ENCODE measurements at places on chromosomes 2 and 18.

DNA sequence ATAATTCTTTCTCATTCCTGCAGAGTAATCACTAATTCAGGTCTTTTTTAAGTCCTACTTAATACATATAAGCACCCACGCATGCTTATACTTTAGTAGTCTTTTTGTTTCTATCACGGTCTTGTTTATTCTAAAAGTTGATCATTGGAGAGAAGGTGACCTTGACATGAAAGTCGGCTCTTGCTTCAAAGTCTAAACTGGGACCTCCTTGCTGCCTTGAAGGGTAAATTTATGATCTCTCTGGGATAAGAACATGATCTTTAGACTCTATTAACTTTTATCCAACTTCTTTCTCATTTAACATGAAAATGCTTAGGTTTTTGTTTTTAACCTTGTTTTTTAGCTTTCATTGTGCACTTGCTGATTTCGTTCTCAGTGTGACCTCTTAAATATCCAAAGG lies 792.3 kb downstream of the DPP10 start:
- no peak for DNase-seq

GRCh38 chr2:31413862-31414550 lies 536 bp downstream of the XDH start:
- no peak for DNase-seq

- no peak for DNase-seq
Observed at GRCh38 chr2:224099861-224100643, 61.0 kb upstream of the SERPINE2 start.

GRCh38 chr2:126506786-126507185 lies 149.2 kb upstream of the GYPC start:
- no peak for DNase-seq

DNA sequence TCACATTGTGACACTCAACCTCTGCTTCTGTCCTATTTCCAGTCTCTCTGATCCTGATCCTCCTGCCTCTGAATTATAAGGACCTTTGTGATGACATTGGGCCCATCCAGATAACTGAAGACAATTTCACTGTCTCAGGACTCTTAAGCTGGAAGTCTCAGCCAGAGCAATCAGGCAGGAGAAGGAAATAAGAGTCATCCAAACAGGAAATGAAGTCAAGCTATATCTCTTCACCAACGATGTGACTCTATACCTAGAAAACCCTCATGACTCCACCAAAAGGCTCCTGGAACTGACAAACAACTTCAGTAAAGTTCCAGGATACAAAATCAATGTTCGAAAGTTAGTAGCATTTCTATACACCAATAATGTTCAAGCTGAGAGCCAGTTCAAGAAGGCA lies 29.3 kb upstream of the TWIST2 start:
- DNase-seq: no peak

DNA sequence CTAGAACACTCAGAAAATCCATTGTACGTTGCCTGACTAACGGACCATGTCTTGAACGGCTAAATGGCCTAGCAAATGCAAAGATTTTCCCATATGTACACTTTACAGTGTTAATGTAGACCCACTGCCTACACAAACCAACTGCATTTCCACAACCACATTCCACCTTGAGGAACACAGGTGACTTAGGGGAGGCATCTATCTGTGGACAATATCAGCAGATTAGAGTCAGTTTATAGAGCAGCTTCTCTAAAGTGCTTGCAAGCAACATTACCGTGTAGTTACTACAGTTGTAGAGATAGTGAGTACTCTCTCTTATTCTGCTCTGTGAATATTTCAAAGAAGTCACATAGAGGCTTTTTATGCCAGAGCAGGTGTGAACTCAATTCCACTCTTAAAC lies 139.6 kb downstream of the TCF4 start:
- no peak for DNase-seq

DNA sequence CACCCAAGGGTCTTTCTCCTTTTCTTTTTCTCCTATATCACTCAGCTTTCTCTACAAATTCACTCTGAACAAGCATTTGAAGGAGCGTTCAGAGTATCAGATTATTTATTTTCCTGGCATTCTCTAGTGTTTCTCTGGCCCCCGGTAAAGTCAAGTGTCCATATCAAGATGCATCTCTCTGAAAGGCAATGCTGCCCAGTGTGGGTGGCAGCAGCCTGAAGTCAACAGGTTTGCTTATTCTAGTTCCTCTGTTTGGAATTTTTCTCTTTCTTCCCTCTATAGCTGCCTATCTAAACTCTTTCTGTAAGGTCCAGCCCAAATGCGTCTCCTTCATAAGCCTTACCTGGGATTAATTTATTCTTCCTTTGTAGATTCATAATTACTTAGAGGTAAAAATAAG lies 526.2 kb upstream of the TNP1 start:
- no peak for DNase-seq

GRCh38 chr2:115359550-115359949 lies 917.1 kb downstream of the DPP10 start:
- no peak for DNase-seq

DNA sequence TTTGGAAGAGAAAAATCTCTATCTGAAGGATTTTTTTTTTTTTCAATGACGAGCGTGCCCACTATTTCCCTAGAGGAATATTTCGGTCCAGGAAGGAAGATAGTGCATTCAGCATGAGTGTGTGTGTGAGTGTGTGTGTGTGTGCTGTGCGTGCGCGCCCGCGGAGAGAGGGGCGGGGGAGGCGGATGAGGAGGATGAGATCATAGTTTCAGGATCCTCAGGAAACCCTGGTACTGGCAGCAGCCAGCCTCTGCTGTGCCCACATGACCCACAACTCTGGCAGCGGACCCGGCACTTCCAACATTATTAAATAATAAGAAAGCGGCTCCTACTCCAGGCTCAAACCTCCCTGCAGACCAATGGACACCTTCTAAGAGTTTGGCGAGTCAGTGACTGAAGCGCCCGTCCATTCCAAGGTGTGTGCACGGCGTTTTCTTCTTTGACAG lies 217.0 kb upstream of the DTNA start:
- DNase-seq: peak; percentile 51

DNA sequence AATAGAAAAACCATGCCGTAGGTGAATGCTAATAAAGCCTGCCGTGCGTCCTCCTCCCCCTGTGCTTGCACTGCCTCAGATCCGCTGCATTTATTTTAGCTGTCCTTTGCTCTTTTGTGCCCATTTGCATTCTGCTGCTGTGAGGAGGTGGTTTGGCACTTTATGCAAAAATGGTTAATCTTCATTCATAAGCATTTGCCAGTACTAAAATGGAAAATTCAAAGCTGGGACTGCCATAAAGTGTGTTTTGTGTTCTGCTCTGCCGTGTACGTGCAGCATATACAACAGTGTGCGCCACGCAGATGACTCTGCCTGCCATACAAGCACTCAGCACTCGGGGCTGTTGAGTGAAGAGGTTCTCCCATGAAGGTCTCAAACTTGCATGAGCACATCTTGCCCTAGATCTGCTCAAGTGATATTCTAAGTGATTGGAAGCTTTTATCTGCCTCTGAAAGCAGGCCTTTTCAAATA lies 73.6 kb downstream of the SPATS2L start:
- DNase-seq: no peak

GRCh38 chr2:132448771-132449170 lies 32.2 kb downstream of the GPR39 start:
- DNase-seq: no peak

DNA sequence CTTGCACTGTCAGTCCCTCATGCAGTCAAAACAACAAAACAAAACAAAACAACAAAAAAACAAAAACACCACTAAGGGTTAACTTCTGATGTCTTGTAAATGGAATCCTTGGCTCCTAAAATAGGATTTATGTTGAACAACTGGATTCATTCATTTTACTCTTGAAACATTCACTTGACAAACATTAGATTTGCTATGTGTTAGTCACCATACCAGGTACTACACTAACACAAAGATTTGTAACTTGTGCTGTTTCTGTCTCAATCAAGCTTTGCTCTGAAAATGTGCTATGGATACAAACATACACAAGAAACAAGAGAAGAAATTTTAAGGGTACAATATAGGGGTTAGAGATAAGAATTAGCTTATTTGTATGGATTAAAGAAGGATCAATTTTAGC lies 812.8 kb downstream of the LRP1B start:
- DNase-seq: no peak

DNA sequence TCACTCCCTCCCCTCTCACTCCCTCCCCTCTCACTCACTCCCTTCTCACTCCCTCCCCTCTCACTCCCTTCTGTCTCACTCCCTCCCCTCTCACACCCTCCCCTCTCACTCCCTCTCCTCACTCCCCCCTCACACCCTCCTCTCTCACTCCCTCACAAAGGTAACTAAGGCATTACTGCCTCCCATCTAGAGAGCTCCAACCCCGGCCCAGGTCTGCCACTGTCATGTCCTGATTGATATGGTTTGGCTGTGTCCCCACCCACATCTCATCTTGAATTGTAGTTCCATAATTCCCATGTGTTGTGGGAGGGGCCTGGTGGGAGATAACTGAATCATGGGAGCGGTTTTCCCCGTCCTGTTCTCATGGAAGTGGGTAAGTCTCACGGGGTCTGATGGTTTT lies 359.9 kb upstream of the MYT1L start:
- no peak for DNase-seq

DNA sequence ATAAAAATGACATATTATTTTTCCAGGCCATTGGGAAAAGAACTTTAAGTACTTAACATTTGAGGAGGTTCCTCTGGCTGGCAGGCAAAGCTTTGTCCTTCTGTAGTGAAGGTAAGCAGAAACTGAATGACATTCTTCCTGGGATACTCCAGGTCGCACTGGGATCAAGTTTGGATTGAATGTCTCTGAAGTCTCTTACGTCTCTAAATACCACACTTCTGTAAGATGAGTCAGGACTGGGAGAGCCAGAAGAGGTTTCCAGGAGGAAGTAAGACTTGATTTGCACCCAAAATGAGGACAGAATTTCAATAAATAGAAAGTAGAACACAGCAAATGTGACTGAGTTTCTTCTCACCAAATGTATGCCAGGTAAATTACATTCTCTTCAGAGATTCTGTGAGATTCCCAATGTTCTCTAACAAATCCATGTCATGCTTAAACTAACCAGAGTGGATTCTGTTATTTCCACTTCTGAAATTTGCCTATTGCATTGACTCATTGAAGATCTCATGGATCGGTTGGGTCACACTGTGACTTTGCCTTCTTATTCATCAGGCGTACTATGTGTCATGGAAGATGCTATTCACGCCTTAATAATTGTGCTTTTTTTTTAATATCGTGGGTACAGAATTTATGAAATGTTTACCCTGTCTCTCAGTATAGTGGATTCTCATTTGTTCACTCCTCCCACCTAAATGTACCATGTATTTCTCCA lies 25.5 kb upstream of the VIT start:
- DNase-seq: no peak

DNA sequence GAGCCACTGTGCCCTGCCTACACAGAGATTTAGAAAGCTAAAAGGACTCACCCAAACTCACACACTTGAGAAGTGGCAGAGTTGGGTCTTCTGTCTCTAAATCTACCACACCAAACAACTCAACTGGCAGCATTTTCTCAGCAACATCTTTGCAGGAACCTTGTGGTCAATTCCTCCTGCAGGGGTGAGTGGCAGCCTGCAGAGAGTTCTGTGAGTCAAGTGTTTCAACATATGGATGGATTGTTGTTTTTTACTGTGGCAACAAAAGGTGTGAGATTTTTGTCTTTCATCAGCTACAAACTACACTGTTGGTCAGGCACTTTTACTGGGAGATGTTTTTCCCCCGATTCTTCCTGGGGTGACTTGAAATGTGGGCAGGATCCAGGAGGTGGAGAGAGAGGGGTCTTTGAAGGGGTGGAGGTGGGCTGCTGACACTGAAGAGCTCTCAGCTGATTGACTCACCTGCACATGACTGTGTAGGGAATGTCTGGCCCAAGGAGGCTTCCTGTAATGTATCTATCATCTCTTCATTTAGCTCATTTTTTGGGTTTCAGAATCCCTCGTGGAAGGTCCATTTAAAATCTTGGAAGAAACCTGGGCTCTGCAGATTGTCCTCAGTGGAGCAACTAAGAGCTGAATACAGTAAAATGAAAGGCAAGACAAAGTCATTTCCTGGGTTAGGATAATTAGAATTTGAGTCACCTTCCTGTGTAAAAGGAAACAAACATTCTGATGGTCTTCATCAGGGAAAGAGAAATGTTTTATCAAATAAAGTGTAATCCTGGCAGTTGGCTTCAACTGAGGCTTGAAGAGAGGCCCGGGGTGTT lies 98.6 kb downstream of the MSH2 start:
- DNase-seq: no peak

- no peak for DNase-seq
Observed at GRCh38 chr2:164803776-164804466, 37.7 kb downstream of the COBLL1 start.

DNA sequence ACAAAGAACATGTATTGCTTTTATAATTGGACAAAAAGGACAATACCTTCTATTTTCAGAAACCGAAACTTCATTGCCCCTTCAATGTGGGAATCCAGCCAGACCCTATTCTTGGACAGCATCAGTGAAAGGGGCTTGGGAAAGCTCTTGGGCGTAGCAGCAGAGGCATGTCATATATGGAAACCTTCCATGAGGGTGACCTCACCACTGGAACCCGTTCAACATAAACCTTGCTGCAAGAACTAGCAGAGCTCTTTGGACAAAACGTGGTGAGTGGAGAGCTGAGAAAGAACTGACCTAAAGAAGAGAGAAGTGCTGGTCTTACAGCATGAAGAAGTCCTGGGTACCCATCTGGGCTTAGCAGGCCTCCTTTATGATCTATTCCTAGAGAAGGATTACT lies 22.7 kb upstream of the ACTG2 start:
- DNase-seq: no peak

GRCh38 chr2:12828980-12829379 lies 112.2 kb downstream of the TRIB2 start:
- DNase-seq: no peak

- DNase-seq: no peak
Observed at GRCh38 chr2:63737081-63737751, 104.5 kb upstream of the UGP2 start.

- DNase-seq: no peak
Observed at GRCh38 chr2:177433402-177433801, 40.8 kb downstream of the AGPS start.

DNA sequence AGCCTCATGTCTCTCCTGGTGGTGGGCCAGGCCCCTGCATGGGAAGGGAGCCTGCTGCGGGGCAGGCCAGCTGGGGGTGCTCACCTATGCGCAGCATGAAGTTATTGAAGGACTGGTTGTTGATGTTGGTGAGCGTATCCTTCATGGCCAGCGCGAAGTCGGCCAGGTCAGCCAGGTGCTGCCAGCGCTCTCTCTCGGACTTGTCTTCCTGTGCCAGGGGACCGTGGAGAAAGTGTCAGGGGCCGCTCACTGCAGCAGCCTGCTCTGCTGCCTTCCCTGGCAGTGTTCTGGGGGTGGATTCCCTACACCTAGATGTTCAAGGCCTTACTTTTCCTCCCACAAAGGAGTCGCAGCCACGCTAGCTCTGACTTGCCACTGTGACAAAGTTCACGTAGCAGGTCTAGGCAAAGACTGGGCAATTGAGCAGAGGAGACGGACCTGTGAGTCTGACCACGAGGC lies 28.2 kb downstream of the CENPO start:
- DNase-seq: no peak

- DNase-seq: no peak
Observed at GRCh38 chr2:45470531-45470930, 140.5 kb downstream of the SRBD1 start.

DNA sequence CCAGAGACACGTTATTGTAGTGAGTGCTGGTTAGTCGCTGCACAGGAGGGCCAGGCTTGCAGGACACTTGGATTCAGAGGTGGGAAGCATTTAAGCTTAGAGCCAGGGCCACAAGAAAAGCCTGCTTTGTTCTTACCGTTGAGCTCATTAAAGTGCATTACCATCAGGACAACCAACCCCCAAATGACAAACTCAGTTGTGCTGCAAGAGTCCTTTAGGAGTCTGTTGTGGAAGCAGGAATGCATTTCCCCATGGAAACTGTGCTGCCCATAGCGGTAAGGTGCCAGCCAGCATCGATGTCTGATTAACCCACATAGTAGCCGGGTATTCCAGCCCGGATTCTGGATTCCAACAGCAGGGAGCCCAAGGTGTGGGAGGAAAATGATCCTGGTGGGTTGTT lies 23.4 kb upstream of the REEP1 start:
- no peak for DNase-seq
